ENCODE measurements at places on chromosomes 7 and 10.

GRCh38 chr10:114548662-114549061 lies 109.4 kb downstream of the ABLIM1 start:
- DNase-seq, result no peak

DNA sequence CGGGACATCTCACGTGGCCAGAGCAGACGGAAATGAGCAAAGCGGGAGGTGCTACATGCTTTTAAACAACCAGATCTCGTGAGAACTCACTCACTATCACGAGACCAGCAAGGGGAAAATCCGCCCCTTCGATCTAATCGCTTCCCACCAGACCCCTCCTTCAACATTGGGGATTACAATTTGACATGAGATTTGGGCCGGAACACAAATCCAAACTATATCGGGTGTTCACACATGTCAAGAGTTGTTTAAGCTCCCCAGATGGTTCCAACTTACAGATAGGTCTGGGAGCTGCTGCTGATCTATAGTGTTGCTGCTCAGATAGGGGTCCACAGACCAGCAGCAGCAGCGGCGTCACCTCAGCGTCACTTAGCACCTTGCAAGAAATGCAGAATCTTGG lies 194.9 kb downstream of the GPAM start:
- DNase-seq, result no peak

GRCh38 chr10:79129361-79129997 lies 60.7 kb downstream of the ZMIZ1 start:
- no peak for DNase-seq

- peak; percentile 85 for DNase-seq
Measured at GRCh38 chr10:21497177-21497807, 28.2 kb downstream of the SKIDA1 start.

DNA sequence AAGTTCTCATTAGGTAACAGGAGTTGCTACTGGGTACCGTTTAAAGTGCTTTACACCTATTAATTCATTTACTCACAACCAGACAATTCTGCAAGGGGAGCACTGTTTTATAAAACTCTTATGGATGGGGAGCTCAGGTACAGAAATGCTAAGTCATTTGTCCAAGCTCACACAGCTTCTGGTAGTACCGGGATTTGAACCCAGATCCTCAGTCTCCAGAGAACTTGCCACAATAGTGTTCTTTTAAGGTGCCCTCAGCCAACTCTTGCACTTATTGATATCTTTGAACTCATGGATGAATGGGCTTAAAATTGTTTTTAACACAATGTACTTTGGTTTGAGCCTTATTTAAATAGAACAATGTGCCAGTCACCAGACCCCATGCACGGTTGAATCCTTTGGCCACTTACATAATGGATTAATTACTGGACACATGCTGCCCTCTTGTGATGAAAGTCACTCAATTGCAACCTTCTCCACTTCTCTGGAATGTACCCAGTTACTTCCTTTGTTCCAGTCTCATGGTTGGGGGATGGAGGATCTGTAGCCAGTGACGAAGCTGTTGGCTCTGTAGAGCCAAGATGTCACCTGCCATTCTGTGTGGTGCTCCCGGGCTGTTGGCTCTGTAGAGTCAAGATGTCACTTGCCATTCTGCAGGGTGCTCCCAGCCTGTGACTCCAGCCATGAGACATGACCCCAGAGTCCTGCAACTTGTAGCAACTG lies 65.6 kb downstream of the NOD1 start:
- peak; percentile 46 for DNase-seq

DNA sequence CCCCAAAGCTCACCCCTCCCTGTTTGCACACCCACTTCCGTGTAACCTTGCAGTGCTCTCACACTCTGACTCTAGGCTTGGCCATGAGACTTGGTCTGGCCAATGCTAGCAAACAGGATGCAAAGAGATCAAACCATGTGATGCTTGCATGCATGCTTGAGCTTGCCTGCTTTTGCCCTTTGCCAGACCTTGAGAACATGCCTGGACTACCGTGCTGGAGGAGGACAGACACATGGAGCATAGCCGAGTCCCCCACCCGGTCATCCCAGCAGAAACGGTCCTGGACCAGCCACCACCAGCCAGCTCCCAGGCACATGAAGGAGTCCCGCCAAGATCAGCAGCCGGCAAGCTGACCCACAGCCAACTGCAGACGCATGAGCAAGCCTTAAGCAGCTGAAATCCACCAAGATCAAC lies 23.4 kb downstream of the PYROXD2 start:
- no peak for DNase-seq

- DNase-seq, result no peak
Measured at GRCh38 chr7:105277341-105277740, 111.4 kb downstream of the SRPK2 start.

DNA sequence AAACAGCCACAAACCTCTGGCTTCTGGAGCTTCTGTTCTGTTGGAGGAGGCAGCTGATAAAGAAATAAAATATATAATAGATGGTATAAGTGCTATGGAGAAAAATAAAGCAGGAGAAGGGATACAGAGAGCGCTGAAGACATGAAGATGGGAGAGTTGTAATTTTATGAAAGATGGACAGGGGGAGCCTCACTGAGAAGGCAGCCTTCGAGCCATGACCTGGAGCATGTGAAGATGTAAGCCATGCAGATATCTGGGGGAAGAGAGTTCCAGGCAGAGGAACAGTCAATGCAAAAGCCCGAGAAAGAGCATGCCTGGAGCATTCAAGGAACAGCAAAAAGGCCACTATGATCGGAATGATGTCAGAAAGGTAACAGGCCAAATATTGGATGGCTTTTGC lies 187.5 kb downstream of the KIAA1217 start:
- DNase-seq, result no peak

DNA sequence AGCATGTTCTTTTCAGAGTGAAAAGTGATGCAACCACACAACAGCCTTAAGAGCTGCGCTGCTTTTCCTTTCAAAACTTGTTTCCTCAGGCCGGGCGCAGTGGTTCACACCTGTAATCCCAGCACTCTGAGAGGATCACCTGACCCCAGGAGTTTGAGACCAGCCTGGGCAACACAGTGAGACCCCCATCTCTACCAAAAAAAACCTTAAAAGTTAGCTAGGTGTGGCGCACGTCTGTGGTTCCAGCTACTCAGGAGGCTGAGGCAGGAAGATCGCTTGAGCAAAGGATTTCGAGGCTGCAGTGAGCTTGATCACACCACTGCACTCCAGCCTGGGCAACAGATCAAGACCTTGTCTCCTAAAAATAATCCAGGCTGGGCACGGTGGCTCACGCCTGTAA lies 2.0 kb downstream of the COX19 start:
- DNase-seq, result no peak
